Fibroblast of lung (primary cell): ENCODE measurements at places on chromosomes 11 and 22. TPM values are rescaled to one million over a fixed set of nuclear protein-coding genes. Genes with fewer than 3 reads are reported as not detected.

PRAME gene
- polyA plus RNA-seq: 0.16 and 0.20 TPM in 2 replicates

KCNJ1 gene
- 0.08 TPM in 1 of 2 replicates, not detected in the other for polyA plus RNA-seq

MS4A4A gene
- not detected in 2 replicates for polyA plus RNA-seq

TECTA gene
- polyA plus RNA-seq: 0.16 and 0.30 TPM in 2 replicates

IGSF9B gene
- polyA plus RNA-seq: not detected in 2 replicates

SUSD2 gene
- polyA plus RNA-seq: 10.5 and 11.9 TPM in 2 replicates

CECR2 gene
- polyA plus RNA-seq: 0.05 and 0.09 TPM in 2 replicates

SLC2A11 gene
- 3.9 and 5.8 TPM in 2 replicates for polyA plus RNA-seq

OR5D16 gene
- polyA plus RNA-seq: not detected in 2 replicates

BTG4 gene
- 0.08 and 0.09 TPM in 2 replicates for polyA plus RNA-seq

TPBGL gene
- polyA plus RNA-seq: not detected in 2 replicates

KLHL35 gene
- 0.42 and 0.66 TPM in 2 replicates for polyA plus RNA-seq

PGA5 gene
- 0.18 and 1.3 TPM in 2 replicates for polyA plus RNA-seq

MISFA gene
- polyA plus RNA-seq: 1.4 and 1.7 TPM in 2 replicates

OR52I1 gene
- not detected in 2 replicates for polyA plus RNA-seq

RNF121 gene
- polyA plus RNA-seq: 48.6 and 48.9 TPM in 2 replicates

EFCAB6 gene
- polyA plus RNA-seq: 0.38 and 1.0 TPM in 2 replicates

LINC01488 gene
- polyA plus RNA-seq: not detected in 2 replicates

INSC gene
- 0.90 and 2.1 TPM in 2 replicates for polyA plus RNA-seq

METTL15 gene
- 8.8 and 9.9 TPM in 2 replicates for polyA plus RNA-seq

THRSP gene
- polyA plus RNA-seq: 0.19 TPM in 1 of 2 replicates, not detected in the other

ME3 gene
- 8.8 and 9.6 TPM in 2 replicates for polyA plus RNA-seq

TMA7B gene
- polyA plus RNA-seq: not detected in 2 replicates

PHOX2A gene
- polyA plus RNA-seq: not detected in 2 replicates

CLMP gene
- 151 and 243 TPM in 2 replicates for polyA plus RNA-seq

ADORA2A gene
- polyA plus RNA-seq: 0.42 and 0.78 TPM in 2 replicates

GGTLC3 gene
- polyA plus RNA-seq: not detected in 2 replicates

FJX1 gene
- 4.2 and 7.1 TPM in 2 replicates for polyA plus RNA-seq

MUC5B gene
- not detected in 2 replicates for polyA plus RNA-seq

PRG3 gene
- not detected in 2 replicates for polyA plus RNA-seq

UCP3 gene
- 0.11 and 0.18 TPM in 2 replicates for polyA plus RNA-seq

TREH gene
- not detected in 2 replicates for polyA plus RNA-seq

CEND1 gene
- polyA plus RNA-seq: 0.25 and 0.71 TPM in 2 replicates

TALDO1 gene
- 136 and 189 TPM in 2 replicates for polyA plus RNA-seq
